ENCODE measurements at places on chromosomes 5 and 9.
A peak's percentile ranks its signal among the peaks of the same experiment; 100 is the strongest.

- DNase-seq: peak; percentile 87
Measured at GRCh38 chr5:35129921-35130485, 82.3 kb upstream of the AGXT2 start.

DNA sequence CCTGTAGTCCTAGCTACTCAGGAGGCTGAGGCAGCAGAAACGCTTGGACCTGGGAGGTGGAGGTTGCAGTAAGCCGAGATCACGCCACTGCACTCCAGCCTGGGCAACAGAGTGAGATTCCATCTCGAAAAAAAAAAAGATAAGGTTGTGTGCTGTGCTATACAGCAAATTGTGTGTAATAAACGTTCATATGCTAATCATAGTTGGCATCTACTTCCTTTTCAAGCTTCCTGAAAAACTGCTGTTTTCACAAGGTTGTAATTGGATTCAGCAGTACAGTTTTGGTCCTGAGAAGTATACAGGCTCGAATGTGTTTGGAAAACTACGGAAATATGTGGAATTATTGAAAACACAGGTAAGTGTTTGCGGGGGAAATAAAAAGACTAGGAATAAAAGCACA lies 25.5 kb downstream of the OTULINL start:
- DNase-seq: no peak

DNA sequence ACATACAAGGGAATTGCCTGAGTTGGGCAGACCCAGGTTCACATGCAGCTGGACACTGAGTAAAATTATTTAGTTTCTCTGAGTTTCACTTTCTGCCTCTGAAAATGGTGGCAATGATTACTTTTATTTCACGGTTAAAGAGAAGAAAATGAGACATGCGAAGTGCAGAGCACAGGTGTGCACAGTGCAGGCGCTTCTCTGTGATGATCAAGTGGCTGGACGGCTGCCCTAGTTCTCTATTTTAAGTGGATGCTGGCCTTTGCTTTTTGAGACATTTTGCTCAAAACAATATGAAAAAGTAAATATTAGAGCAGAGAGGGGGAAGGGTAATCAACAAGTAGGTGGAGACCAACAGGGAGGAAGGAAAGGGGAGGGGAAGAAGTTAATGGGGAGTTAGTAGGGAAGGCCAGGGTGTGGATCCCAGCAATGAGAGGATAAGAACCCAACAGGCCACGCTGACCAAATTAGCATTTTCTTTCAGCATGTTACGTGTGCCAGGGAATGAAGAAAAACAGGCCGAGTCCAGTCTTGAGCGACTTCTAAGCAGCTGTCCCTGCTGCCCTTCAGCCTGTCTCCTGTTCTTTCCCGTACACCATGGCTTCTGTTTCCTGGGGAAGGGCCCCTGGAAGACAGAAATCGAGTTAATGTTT lies 16.1 kb downstream of the SNX18 start:
- DNase-seq: no peak

GRCh38 chr5:6873359-6873758 lies 160.1 kb downstream of the TENT4A start:
- DNase-seq: no peak

- DNase-seq: no peak
Measured at GRCh38 chr5:14700478-14701436, 36.2 kb downstream of the OTULIN start.

DNA sequence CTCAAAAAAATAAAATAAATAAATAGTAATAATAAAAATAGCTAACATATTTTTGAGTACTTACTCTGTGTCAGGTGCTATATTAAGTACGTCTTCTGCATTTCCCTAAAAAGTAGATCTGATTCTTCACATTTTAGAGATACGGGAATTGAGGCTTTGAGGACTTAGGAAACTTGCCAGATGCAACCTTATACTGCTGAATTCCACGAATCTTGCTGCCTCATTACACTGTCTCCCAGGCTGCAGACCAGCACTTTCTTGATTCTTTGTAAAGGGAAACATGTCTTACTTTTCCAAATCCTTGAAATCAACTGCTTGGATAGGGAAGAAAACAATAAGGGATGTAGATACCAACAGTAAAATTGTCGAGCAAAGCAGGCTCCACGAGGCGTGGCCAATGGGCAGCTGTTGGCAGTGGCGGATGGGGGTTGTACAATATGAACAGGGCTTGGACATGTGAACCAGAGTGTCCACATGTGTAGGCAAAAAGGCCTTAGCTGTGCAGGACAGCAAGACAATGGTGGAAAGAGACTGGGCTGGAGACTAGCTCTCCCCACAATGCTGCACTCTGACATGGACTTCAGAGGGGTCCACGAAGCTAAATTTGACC lies 124.3 kb upstream of the RAI14 start:
- no peak for DNase-seq

GRCh38 chr5:2129568-2130272 lies 247.0 kb upstream of the IRX4 start:
- DNase-seq: no peak

DNA sequence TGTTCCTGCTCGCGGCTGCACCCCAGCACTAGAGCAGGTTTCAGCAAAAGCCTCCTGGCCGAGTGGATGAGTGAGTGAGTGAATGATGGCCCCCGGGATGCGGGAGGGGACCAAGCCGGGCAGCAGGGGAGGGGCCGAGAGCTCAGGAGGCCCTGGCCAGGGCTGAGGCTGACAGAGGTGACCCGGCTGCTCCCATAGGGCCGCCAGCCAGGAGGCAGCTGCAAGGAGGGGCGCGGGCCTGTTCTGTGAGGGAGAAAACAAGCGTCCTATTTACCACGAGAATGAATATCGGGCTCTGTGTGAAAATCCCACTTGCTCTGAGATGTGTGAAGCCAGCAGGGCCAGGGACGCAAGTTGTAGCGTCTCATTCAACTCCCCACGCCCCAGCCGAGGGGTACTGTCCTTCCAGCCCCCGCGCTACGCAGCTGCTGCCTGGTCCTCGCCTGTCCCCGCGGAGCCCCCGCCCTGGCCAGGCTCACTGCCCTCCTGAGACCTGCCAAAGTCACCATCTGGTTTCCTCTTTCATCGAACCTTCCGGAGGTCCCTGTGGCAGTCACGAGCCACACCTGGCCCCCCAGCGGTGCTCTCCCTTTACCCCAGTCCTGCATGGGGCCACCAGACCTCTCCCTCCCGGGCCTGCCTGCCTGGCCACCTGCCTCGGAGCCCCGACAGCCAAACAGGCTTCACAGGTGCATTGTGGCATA lies 38.8 kb downstream of the RASGEF1C start:
- DNase-seq: no peak

DNA sequence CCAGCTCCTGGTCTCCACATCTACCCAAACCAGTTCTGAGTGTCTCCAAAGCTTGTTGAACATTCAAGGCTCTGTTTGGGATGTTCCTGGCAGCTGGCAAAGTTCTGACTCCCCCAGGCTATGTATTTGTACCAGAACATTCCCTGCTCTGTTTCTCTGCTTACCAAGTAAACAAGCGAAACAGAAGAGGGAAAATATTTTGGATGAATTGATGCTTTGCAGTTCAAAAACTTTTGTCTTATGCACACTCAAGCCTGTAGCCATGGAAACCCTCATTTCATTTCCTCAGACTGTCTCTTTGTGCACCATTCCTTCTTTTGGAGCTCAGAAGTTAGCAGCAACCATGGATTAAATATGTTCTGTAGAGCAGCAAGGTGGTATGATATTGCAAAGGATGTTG lies 145.8 kb downstream of the ACTL7B start:
- no peak for DNase-seq

DNA sequence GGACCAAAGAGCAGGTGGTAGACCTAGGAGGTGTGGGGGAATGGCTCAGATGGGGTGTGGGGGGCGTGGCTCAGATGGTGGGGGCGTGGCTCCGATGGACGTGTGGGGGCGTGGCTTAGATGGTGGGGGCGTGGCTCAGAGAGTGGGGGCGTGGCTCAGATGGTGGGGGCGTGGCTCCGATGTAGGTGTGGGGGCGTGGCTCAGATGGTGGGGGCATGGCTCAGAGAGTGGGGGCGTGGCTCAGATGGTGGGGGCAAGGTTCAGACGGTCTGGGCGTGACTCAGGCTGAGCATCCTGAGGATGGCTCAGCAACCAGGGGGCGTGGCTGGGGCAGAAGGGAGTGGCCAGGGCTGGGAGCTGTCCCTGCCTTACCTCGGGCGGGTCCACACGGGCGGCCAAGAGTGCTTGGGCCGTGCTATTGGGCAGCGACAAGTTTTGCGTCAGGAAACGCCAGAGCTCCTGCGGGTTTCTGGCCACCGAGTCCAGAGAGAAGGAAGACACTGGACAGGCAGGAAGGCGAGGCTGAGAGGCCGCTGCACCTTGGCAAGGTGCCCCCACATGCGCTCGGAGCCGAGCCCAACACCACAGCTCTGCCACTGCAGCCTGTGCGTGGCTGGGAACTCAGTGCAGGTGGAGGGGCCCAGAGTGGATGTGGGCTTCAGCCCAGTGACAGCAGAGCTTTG lies 5.9 kb downstream of the ABCA2 start:
- peak; percentile 62 for DNase-seq

DNA sequence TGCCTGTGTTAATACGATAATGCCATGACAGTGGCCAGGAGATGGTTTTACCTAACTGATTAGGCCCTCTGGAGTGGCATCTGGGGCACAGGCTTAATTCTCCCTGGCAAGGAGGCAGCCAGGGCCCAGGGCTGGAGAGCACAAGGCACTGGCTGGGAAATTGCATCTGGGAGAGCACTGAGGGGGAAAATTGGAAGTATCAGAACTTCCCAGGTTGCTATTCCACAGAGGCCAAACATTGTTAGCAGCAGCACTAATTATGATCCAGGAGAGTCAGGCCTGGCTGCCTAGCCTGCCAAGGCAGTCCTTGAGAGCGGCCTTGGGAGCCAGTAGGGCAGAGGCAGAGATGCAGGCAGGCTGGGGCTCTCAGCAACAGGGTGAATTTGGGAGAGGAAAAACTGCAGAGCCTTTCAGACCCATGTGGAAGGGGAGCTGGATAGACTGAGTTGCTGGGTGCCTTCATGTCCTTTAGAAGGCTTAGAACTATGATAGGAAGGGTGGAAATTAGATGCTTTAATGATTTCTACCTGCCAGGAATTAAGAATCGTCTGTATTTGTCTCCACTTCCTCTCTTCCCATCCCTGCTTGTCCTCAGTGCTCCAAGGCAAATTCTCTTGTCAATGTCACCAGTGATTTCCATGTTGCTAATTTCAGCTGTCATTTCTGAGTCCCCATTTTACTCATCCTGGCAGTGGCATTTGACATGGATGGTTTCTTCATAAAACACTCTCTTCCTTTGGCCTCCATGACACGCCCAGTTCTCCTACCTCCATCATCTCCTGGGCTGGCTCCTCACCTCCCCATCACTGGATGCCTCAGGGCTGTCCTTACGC lies 56.1 kb upstream of the HSPA9 start:
- no peak for DNase-seq

GRCh38 chr5:131481569-131481968 lies 153.5 kb downstream of the RAPGEF6 start:
- no peak for DNase-seq

GRCh38 chr9:12054235-12054634 lies 639.0 kb upstream of the TYRP1 start:
- DNase-seq: no peak

DNA sequence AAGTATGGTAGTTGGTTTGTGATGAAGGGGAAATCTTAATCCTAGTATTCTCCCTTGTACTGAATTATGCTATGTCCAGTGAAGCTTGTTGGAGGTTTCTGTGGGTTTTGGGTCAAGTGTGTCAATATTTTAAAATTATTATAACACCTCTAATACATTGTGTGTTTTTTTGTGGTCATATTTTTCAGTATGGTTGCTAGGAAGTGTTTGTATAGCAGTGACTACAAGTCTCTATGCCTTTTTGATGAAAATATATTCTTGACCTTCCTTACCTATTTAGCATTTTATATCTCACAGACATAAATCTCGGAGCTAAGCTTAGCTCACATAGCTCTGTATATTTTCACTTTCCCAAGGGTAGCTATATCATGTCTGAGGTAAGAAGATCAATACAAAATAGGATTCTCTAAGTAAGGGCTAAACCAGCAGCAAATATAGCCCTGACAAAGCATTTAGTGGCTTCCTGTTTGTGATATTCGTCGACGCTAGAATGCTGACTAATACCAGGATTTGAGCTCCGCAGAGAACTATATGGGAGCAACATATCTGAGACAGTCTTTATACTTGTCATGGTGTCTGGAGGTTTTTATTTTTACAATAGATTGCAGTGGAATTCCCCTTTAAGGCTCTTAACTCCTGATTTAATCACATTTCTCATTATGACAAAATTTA lies 82.3 kb downstream of the MACIR start:
- DNase-seq: no peak

DNA sequence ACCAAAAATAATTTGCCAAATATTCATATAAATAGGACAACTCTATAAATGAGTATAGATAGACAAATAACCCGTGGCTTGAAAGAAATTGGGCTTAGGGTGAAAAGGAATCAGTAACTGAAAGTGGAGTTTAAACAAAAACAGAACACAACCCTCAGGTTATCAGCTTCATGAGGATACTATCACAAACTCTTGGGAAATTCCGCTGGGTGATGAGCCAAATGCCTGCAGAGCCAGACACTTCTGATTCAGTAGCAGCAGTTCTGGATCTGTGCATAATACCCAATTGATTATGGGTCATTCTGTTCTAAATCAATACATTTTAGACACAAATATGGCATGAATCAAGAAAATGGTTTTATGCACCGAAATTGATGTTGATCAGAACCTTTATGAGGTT lies 72.4 kb downstream of the CAMK4 start:
- no peak for DNase-seq

DNA sequence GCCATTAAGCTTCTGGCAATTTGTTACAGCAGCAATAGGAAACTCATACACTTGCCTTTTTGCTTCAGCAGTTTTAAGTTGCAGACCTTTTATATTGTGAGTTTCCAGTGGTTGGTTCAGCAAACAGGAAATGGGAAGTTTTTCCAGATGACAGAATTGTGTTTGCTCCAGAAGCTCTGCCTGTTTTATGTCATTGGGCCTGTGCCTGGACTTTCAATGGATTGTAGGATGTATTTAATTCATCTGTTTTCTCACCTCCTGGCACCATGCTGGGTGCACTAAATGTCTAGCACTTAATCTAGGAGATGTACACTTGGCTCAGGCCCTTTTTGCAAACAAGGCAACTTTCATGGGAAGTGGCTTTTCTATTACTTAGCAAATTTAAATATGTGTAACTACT lies 100.4 kb upstream of the CLINT1 start:
- DNase-seq: no peak

GRCh38 chr9:109328978-109329637 lies 8.2 kb upstream of the EPB41L4B start:
- no peak for DNase-seq

GRCh38 chr9:20558566-20559016 lies 63.7 kb downstream of the MLLT3 start:
- no peak for DNase-seq

Measured in DND-41 (cell line).